Subcutaneous preadipocyte (primary cell): ENCODE measurements at places on chromosomes 3 and 15. TPM values are rescaled to one million over a fixed set of nuclear protein-coding genes. Genes with fewer than 3 reads are reported as not detected.

SYNPR gene
- total RNA-seq: not detected in 2 replicates

NOP10 gene
- total RNA-seq: 227 and 228 TPM in 2 replicates

WNT7A gene
- total RNA-seq: not detected in 2 replicates

DVL3 gene
- 22.8 and 28.5 TPM in 2 replicates for total RNA-seq

PPP1R14D gene
- not detected in 2 replicates for total RNA-seq

ARGFX gene
- total RNA-seq: not detected in 2 replicates

DALRD3 gene
- total RNA-seq: 46.9 and 59.9 TPM in 2 replicates

CA12 gene
- 122 and 133 TPM in 2 replicates for total RNA-seq

OXTR gene
- total RNA-seq: 0.73 and 0.98 TPM in 2 replicates

ACKR2 gene
- 0.20 TPM in 1 of 2 replicates, not detected in the other for total RNA-seq

CCR3 gene
- total RNA-seq: not detected in 2 replicates

SCAANT1 gene
- not detected in 2 replicates for total RNA-seq

HYAL1 gene
- 2.7 and 3.7 TPM in 2 replicates for total RNA-seq

TMEM212 gene
- not detected in 2 replicates for total RNA-seq

PPARG gene
- total RNA-seq: 84.1 and 121 TPM in 2 replicates

SLCO2A1 gene
- under 0.01 TPM in 2 replicates for total RNA-seq

LMOD3 gene
- total RNA-seq: not detected in 2 replicates

MST1R gene
- total RNA-seq: 0.37 and 0.59 TPM in 2 replicates
